ENCODE measurements at places on chromosomes 4 and X. TPM values are rescaled to one million over a fixed set of nuclear protein-coding genes. Genes with fewer than 3 reads are reported as not detected.

- no peak for DNase-seq
Observed at GRCh38 chr4:35459045-35459444, 785.3 kb downstream of the ARAP2 start.

DNA sequence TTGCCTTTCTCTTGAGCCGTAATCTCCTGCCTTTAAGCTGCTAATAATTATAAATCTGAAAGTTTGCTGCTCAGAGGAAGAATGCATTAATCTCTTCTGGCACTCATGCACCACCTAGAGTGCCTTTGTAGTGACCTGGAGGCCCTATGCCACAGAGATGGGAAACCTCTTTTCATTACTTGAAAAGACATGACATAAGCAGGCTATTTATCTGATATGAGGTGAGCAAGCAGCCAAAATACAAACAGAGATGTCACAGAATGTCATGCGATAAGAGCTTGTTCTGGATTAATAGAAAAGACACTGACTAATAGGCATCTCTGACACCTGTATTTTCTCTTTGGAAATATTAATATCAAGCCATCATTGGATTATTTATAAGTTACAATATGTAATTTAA, 42.3 kb downstream of the GABRB1 start:
- no peak for DNase-seq

DNA sequence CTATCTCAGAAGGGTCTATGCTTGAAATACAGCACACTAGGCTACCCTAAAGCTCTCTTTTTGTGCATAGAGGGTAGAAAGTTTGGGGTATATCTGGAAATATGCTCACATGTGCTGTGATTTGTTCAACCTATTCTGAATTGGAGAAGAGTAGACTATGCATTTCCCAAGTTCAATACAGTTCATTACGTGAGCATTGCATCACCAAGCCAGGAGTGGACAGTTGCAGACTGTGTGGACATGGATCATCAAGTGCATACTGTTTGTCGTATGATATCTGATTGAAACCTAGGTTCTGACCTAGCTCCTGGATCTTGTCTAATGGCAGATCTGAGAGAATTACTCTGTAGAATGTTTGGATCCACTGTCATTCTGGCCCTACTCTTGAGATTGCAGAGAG, 161.1 kb downstream of the FRAS1 start:
- no peak for DNase-seq

DNA sequence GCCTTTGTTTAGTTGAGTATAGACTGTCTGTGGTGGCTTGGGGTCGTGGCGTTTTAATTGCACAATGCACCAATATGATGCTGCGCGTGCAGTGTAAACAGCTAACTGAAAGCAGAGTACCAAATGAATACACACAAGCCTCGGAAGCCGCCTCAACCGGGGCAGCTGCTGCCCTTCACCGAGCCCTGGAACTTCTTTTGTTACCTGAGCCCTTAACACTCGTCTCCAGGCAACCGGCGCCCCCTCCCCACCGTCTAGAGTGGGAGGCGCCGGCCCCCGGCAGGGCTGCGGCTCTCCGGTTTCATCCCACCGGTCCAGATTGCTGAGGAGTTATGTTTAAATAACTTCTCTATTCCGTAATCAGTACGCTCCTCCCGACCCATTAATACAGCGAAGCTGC, 173.2 kb upstream of the TBL1X start:
- no peak for DNase-seq

DNA sequence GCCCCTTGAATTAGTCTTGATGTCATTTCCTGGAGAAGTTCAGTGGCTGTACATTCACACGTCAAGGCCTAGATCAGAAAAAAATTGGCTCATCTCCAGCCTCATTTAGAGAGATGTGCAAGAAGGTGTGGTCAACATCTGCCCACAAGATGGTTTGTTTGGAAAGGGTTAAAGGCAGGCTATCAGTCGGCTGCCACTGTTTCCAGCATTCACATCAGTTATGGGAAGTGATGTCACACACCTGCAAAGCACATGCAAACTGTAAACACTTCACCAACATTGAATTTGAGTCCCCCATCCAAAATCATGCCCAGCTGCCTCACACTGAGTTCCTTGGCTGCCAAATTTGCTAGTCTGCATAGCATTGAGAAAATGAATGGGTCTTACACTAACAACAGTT, 498.3 kb upstream of the INTU start:
- DNase-seq: no peak

DNA sequence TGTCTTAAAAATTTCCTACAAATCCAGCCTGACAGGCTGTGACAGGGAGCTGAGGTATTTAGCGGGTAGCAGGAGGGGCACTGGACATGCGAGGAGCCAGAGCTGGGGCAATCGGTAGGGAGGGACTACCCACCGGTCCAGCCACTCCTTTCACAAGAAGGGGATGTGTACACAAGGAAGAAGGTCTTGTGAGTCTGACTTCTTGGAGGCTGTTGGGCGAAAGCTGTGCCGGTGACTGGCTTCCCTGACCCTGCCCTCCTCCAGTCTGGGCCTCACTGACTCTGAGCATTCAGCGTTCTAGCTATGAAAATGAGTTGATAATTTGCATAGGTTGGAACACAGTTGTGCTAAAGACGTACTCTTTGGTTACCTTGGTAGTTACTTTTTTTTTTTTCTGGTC, 12.7 kb upstream of the CXCL8 start:
- no peak for DNase-seq

GRCh38 chr4:21885241-21885640, 63.3 kb downstream of the KCNIP4 start:
- DNase-seq: no peak

GRCh38 chr4:1792832-1793495, at the start of gene FGFR3:
Gene FGFR3 (plus strand): TSS chr4:1793293. CDS start chr4:1793935, 642 bp downstream.
- no peak for DNase-seq

- no peak for DNase-seq
Observed at GRCh38 chrX:78329486-78329885, 2.1 kb upstream of the CYSLTR1 start.

HSD17B10 gene
- 35.3 TPM for total RNA-seq

GAGE1 gene
- total RNA-seq: not detected
